ENCODE measurements at places on chromosomes 4 and X. TPM values are rescaled to one million over a fixed set of nuclear protein-coding genes. Genes with fewer than 3 reads are reported as not detected.

Gene MSANTD1
- polyA plus RNA-seq = 0.17 TPM

Gene DCAF8L1
- polyA plus RNA-seq = not detected

Gene CENPVL1
- polyA plus RNA-seq = not detected

Gene AASDH
- polyA plus RNA-seq = 4.8 TPM

Gene ADRA2C
- polyA plus RNA-seq = 4.8 TPM

Gene MAMLD1
- 2.5 TPM for polyA plus RNA-seq

Gene IL2RG
- 0.12 TPM for polyA plus RNA-seq

Gene PWWP3B
- polyA plus RNA-seq = not detected

Gene F8A3
- polyA plus RNA-seq = 1.4 TPM

Gene TKTL2
- polyA plus RNA-seq = not detected

Gene IL15
- 16.2 TPM for polyA plus RNA-seq

Gene PTTG2
- not detected for polyA plus RNA-seq

Gene TCEAL1
- 40.5 TPM for polyA plus RNA-seq

Gene PAGE1
- 0.16 TPM for polyA plus RNA-seq

Gene NUP62CL
- 15.8 TPM for polyA plus RNA-seq

Gene ZCCHC4
- polyA plus RNA-seq = 5.9 TPM

Gene YY2
- polyA plus RNA-seq = 2.6 TPM

Gene THOC2
- 62.0 TPM for polyA plus RNA-seq

Gene DDX53
- not detected for polyA plus RNA-seq

Gene CYBB
- 0.04 TPM for polyA plus RNA-seq

Gene CPLX1
- 0.22 TPM for polyA plus RNA-seq

Gene LPAR4
- polyA plus RNA-seq = not detected

Gene ACOT9
- polyA plus RNA-seq = 87.0 TPM
